ENCODE measurements at places on chromosomes 1 and 21. TPM values are rescaled to one million over a fixed set of nuclear protein-coding genes. Genes with fewer than 3 reads are reported as not detected.

Gene DNAJB4
- 57.9 TPM for total RNA-seq

Gene REN
- not detected for total RNA-seq

Gene TPTE
- not detected for total RNA-seq

Gene ZSCAN20
- total RNA-seq: 5.2 TPM

Gene CCDC190
- total RNA-seq: not detected

Gene OR2L3
- not detected for total RNA-seq

Gene SH3BGR
- 8.1 TPM for total RNA-seq

GRCh38 chr1:70675737-70676156, 264.7 kb downstream of the CTH start:
- H3K27me3 ChIP-seq: no peaks in the 10 kb centered on the region
- H3K4me3 ChIP-seq: no peak overlapping the region
- H3K36me3 ChIP-seq: no peaks in the 10 kb centered on the region
- H3K27ac ChIP-seq: no peak overlapping the region
- no peak for DNase-seq

DNA sequence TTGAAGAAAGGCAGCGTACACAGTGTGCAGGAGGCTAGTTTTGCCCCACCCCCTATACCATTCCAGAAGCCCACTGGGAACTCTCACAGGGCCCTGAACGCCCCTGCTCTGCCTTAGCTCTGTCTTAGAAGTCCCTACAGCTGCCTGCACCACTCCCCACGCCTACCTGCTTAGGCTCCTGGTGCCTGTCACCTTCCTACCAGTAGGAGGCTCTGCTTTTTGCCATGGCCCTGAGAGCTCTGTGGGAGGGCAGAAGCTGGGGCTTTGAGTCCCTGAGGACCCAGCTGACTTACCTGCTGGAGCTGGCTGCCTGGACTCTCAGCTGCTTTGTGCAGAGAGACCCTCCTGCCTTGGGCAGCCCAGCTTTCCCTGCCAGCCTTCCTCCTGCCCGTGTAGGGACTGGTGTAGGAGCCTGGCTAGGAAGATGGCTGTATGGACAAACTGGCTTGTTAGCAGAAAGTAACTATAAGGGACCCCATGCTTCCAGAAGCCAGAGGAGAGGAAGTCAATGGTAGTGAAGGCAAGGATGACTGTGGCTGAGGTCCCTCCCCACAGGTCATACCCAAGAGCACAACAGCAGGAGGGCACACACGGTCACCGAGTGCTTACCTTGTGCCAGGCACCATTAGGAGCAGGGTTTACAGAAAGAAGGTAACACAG, 9.8 kb upstream of the CELSR2 start:
- no peak for DNase-seq
- H3K4me3 ChIP-seq: no peak overlapping the region
- H3K4me1 ChIP-seq: peaks cover 19% of the 10 kb centered on the region
- H3K36me3 ChIP-seq: peaks cover 42% of the 10 kb centered on the region
- no peaks in the 10 kb centered on the region for H3K27me3 ChIP-seq

- H3K27me3 ChIP-seq: no peaks in the 10 kb centered on the region
- peaks cover 19% of the 10 kb centered on the region for H3K4me1 ChIP-seq
- DNase-seq: no peak
- no peak overlapping the region for H3K27ac ChIP-seq
Observed at GRCh38 chr1:201385299-201385891, 7.9 kb upstream of the TNNT2 start.

GRCh38 chr1:6209661-6210580, 4.0 kb downstream of the RNF207 start:
- H3K4me1 ChIP-seq: peaks cover 24% of the 10 kb centered on the region
- no peak for DNase-seq
- H3K4me3 ChIP-seq: peak overlapping the region; percentile 48
- no peaks in the 10 kb centered on the region for H3K27me3 ChIP-seq
- H3K27ac ChIP-seq: no peak overlapping the region

DNA sequence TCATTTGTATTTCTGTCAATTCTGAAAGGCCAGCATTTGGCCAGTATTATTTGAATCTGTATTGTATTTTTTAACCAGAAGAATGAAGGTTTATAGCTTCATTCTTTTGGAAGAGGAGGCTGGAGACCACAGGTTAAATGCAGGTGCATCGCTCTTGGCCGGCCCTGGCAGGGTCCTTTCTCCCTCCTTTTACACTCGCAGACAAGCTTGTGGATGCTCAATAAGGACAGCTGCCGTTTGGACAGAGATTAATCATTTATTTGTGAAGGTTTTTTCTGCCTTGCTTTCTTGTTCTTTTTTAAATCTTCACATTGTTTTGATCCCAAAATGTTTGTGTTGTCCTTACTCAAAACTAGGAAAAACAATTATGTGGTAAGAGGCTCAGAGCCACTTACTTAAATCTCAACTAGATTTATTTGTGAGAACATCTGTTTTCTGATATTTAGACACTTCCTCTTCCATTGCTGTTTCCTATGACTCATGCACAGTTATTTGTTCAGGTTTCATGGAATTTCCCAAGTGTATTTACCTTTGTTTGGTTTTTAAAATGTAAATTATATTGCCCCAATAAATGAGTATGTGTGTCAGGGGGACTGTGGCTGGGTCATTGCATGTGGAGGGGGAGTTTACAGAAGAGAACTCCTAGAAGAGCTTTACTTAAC, 46.7 kb upstream of the LAMC2 start:
- no peak overlapping the region for H3K4me3 ChIP-seq

DNA sequence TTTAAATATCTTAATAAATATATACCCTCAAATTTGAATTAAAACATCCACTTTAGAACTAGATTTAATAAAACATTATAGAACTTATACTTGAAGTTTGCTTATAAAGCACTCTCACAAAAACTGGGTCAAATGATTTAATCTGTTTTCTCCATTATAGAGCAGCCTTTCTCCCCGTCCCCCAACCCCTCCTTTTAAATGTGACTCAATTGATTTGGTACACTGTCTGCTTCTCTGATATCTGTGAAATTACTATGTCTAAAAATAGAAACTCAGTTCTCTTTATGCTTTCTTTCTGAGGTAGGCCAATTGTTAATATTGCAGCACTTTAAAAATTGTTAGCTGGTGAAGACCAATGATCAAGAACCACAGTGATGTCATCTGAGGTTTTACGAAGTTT, 6.9 kb upstream of the ZBTB21 start:
- DNase-seq: no peak
- no peaks in the 10 kb centered on the region for H3K36me3 ChIP-seq
- peaks cover 3% of the 10 kb centered on the region for H3K4me1 ChIP-seq
- peaks cover 24% of the 10 kb centered on the region for H3K27me3 ChIP-seq
- no peak overlapping the region for H3K4me3 ChIP-seq
- H3K27ac ChIP-seq: no peak overlapping the region

- no peaks in the 10 kb centered on the region for H3K36me3 ChIP-seq
- no peak for DNase-seq
- H3K27me3 ChIP-seq: no peaks in the 10 kb centered on the region
- H3K4me1 ChIP-seq: no peaks in the 10 kb centered on the region
- H3K27ac ChIP-seq: no peak overlapping the region
- H3K4me3 ChIP-seq: no peak overlapping the region
Observed at GRCh38 chr21:28781602-28782276, 210.9 kb downstream of the LTN1 start.

DNA sequence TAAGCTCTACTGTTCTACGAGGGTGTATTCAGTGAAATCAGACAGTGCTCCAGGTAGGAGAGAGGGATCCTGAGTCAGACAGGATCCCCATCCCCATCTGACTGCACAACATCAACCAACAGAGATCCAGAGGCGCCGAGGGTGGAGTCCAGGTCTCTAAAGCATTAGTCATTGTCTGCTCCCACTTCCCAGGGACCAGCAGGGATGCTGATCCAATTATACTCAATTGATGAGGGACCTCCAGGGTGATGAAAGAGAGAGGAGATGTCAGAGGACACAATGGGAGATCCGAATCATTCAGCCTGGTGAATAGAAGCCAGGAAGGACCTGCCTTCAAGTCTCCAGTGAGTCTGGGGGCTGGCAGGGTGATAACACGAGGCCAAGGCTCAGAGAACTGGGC, 39.5 kb upstream of the STMN1 start:
- H3K27me3 ChIP-seq: no peaks in the 10 kb centered on the region
- no peaks in the 10 kb centered on the region for H3K4me1 ChIP-seq
- no peak overlapping the region for H3K27ac ChIP-seq
- no peak overlapping the region for H3K4me3 ChIP-seq
- H3K36me3 ChIP-seq: no peaks in the 10 kb centered on the region

DNA sequence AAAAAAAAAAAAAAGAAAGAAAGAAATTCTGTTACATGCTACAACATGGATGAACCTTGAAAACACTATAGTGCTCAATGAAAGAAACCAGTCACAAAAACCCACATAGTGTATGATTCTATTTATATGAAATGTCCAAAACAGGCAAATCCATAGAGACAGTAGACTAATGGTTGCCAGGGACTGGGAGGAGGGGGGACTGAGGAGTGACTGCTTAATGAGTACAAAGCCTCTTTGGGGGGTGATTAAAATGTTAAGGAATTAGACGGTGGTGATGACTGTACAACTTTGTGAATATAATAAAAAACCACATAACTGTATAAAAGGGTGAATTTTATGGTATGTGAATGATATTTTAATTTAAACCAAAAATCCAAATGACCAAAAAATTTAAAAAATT, 116.0 kb upstream of the GUCA2B start:
- no peak for DNase-seq
- no peaks in the 10 kb centered on the region for H3K27me3 ChIP-seq
- no peak overlapping the region for H3K27ac ChIP-seq
- H3K36me3 ChIP-seq: no peaks in the 10 kb centered on the region

DNA sequence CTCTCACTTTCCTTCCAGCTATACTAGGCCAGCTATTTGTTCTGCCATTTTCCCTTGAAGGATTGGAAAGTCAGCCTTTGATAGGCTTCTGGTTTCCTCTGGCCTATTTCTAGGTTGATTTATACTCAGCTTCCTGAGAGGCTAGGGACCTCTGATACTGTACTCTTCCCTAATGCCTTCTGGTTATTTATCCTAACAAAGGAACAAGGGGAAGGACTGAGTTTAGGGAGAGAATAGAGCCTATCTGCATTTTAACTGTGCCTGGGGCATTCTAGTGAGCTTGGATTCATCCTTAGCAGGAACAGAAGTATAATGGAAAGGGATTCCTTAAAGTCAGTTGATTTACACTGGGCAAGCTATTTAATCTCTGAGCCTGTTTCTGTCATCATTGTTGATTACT, 11.8 kb upstream of the TMEM39B start:
- H3K36me3 ChIP-seq: peaks cover 46% of the 10 kb centered on the region
- no peaks in the 10 kb centered on the region for H3K27me3 ChIP-seq
- no peak overlapping the region for H3K4me3 ChIP-seq

DNA sequence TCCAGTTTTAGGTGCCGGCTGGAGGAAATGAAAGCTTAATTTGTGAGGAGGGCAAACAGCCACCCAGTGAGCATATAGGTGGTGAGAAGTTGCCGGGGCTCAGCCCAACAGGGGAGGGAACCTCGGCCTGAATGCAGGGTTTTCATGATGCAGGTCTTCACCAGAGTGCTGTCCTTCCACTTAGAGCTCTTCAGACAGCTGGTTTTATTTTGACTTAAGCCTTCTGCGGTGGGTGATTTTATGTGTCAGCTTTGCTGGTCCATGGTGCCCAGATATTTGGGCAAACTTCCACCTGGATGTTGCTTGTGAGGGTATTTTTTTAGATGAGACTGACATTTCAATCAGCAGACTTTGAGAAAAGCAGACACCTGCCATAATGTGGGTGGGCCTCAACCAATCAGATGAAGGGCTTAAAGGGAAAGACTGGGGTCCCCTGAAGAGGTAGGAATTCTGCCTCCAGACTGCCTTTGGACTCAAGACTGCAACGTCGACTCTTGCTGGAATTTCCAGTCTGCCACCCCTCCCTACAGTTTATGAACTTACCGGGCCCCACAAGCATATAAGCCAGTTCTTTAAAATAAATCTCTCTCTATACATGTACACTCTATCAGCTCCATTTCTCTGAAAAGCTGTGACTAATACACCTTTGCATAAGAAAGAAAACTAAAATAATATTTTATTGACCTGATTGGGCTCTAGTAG, 72.8 kb downstream of the RHOU start:
- H3K27me3 ChIP-seq: peaks cover 2% of the 10 kb centered on the region
- H3K4me1 ChIP-seq: no peaks in the 10 kb centered on the region
- no peak overlapping the region for H3K4me3 ChIP-seq
- no peak for DNase-seq
- H3K36me3 ChIP-seq: no peaks in the 10 kb centered on the region

DNA sequence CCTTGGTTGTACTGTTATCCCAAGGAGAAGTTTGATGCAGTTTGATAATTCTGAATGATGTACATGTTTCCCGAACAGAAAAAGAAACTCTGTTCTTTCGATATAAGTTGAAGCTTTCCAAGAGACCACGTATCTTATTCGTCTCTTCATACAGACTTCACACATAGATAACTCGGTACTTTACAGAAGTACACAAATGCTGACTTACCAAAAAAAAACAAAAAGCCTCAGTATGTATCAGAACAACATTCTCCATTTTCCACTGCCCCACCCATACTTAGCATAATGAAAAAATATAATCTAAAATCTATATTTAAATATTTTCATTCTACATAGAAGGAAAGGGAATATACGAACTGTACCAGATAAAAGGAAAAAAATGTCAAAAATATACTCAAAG, 2.2 kb downstream of the FOXJ3 start:
- peaks cover 8% of the 10 kb centered on the region for H3K4me1 ChIP-seq
- DNase-seq: no peak
- H3K36me3 ChIP-seq: no peaks in the 10 kb centered on the region
- no peaks in the 10 kb centered on the region for H3K27me3 ChIP-seq
- H3K4me3 ChIP-seq: no peak overlapping the region

- H3K27me3 ChIP-seq: no peaks in the 10 kb centered on the region
- peak within 1 kb of the TSS; percentile 90 for H3K4me3 ChIP-seq
- H3K27ac ChIP-seq: peak within 1 kb of the TSS; percentile 57
- DNase-seq: peak; percentile 62
Observed at GRCh38 chr1:153977250-153978240, at the start of gene JTB. JTB (minus strand) TSS chr1:153977674; CDS start chr1:153977252, 422 bp downstream.

GRCh38 chr1:17277511-17278159, 28.7 kb downstream of the PADI3 start:
- no peak for DNase-seq
- H3K27me3 ChIP-seq: peaks cover 3% of the 10 kb centered on the region
- no peaks in the 10 kb centered on the region for H3K36me3 ChIP-seq
- no peak overlapping the region for H3K4me3 ChIP-seq

DNA sequence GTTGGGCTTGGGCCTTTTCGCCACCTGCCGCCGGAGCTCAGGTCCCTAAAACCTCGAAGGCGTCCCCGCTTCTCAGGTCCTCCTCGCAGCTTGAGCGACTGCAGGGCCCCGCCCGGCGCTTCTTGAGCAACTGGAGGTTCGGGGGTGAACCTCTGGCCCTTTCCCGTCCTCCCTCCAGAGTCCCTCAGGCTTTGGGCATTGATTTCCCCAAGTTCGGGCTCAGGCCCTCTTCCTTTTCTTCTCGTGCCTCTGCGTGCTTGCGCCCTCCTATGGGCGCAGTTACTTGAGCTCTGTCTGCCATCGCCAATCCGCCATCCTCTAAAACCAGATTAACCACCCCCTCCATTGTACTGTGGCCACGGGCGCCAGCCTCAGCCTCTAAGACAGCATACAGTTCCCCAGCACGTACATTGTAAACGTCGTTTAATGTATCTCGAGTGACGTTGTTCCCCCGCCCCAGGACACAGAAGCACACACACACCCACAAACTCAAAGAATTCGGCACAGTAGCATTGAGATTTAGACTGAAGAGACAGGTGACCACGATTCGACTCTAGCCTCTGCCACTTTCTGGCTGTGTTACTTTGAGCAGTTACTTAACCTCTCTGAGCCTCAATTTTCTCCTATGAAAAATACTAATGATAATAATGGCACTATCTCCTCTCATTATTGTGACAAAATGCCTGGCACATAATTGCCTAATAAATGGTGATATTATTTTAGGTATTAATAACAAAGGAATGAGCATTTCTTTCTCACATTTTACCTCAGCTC, 22.6 kb downstream of the BTG2 start:
- no peak overlapping the region for H3K27ac ChIP-seq
- DNase-seq: peak; percentile 50
- H3K4me1 ChIP-seq: peaks cover 18% of the 10 kb centered on the region
- peak overlapping the region; percentile 49 for H3K4me3 ChIP-seq

Data from astrocyte (in vitro differentiated cells and primary cell).